ENCODE measurements at places on chromosomes 3 and 15.

DNA sequence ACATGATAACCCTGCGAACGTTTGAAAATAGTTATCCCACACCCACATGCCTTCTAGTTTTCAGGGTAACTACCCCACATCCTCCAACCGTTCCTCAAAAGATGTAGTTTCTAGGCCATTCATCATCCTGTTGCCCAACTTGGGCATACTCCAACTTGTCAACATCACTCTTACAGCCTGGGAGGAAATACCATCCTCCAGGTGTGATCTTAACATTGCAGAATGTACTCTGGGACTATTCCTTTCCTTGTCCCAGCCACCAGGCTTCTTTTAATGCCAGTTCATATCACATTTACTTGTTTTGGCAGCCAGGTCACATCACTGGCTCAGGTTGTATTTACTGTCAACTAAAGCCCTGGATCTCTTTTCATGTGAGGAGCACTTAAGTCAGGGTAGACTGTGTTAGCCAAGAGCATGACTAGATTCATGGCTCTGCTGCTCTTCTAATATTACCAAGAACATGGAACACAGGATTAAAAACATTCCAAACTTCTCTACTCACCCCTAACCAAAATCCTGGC is 4.0 kb upstream of the DENND6A start:
- DNase-seq, result peak; percentile 14

DNA sequence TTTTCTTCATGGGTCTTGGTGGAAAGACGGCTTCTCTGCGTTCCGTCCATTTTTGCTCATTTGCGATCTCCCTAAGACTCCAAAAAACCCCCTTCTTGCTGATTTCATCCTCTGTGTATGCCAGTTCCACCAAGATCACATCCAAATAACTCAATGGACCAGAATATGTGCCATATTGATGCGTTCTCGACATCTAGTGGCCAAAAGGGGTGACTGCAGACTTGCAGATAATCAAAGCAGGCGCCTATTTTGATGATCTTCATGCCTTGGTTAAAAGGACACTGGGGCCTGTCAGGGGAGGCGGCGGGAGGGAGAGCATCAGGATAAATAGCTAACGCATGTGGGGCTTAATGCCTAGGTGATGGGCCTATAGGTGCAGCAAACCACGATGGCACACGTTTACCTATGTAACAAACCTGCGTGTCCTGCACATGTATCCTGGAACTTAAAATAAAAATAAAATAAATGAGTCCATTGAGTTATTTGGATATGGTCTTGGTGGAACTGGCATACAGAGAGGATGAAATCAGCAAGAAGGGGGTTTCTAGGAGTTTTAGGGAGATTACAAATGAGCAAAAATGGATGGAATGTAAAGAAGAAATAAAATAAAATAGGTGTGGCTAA is 104.2 kb upstream of the RAD18 start:
- DNase-seq, result peak; percentile 33

GRCh38 chr15:36654866-36655265 is 75.4 kb downstream of the CDIN1 start:
- DNase-seq, result no peak

- no peak for DNase-seq
Observed at GRCh38 chr3:177107461-177108239, 89.6 kb downstream of the TBL1XR1 start.

- DNase-seq, result no peak
Observed at GRCh38 chr15:55685286-55685685, 57.7 kb downstream of the PRTG start.

DNA sequence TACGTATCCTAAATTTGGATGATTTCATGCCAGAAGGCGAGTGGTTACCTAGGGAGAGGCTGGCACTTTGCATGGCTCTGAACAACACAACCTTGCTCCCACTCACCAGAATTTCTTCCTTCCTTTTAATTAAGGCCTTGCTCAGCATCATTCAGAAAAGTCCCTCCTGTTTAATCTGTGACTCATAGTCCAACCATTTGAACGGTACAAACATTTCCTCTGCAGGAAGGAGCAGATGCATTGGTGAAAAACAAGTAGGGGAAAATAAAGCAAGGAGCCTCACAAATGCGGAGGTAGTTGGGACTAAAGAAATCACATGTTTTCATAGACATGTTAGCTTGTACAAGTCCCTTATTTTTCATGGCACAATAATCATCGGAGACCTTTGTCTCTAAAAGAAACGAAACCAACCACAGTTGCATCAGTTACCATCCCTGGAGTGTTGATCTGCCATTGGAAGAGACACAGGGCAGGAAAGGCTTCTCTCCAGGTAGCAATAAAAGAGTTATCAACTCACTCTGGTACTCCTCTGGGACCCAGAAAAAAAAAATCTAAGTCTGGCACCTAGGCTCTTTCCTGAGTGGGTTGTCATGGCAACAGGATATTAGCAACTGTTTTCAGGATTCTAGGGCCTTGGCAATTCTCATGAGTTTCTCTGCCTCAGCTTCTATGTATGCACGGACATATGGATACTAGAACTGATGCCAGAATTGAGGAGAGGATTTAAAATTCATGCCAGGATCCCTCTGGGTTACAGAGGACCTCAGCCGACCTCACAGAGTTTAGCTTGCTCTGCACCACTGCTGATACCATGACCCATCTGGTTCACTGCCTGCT is 255.4 kb upstream of the ARPP21 start:
- no peak for DNase-seq

DNA sequence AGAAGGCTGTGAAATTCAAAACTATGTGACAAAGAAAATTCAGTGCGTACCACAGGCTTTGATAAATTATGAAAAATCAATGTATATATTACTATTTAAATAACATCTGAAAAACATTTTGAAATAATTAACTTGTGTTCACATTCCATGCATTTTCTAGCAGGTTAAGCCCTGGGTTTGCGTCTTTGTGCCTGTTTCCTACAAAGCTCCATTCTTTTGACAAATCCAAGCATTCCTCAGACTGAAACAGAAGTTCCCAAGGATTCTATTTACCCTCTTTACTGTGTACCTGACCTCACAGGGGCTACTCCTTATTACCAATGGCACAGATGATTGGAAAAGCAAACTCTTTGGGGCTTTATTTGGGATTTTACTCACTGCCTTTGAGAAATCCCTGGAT is 1.9 kb downstream of the PAQR9 start:
- no peak for DNase-seq

DNA sequence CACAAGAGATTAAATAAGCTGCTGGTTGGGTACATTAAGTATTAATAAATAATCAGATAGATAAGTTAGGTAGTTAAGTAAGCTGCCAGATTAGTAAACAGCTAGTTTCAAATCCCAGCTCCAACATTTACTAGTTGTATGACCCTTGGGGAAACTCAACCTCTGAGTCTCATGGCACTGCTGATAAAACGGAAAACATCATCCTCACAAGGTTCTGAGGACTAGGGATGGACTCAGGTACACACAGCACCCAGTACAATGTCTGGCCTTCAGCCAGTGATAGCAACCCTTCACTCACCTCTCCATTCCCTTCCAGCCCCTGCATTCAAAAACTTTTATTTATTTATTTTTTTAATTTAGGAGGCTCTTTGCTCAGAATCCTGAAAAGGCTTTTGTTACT is 32.3 kb downstream of the B3GNT5 start:
- DNase-seq, result no peak

- DNase-seq, result no peak
Observed at GRCh38 chr3:146374146-146374545, 95.2 kb downstream of the PLSCR2 start.

Measured in PC-9 (cell line).